ENCODE measurements at places on chromosomes 1 and 21.

GRCh38 chr1:11379851-11380250, 99.1 kb upstream of the DISP3 start:
- no peak for DNase-seq

GRCh38 chr21:17352996-17353655, 159.7 kb upstream of the CXADR start:
- no peak for DNase-seq

DNA sequence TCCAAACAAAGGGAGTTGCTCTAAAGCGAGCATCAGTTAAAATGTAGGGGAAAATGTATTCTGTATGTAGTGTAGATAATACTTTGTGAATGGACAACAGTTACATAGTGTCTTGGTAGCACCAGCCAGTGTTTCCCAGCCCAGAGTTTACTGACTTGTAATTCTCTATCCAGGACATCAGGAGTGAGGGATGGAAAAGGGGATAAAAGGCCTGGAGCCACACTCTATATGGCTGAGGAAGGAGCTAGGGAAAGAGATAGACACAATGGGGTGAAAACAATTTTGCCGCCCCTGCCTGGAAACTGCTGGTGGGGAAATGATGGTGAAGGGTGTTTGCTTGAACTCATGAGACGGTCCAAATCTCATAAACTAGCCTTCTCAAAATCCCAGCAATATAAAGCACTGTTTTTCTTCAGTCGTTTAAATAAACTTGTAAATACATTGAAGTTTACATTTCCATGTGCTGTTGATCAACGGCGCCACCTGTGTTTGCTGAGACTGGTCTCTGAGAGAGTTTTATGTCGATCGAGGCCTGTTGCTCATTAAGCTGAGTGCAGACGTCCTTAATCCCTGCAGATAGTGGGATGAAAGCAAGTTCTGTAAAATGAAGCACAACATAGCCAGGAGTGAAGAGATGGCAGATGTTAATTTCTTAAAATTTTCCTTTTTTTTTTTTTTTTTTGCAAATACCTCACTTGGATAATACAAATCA, 27.9 kb upstream of the AGO1 start:
- peak; percentile 50 for DNase-seq

GRCh38 chr1:22932803-22933470, 39.7 kb downstream of the LACTBL1 start:
- no peak for DNase-seq

GRCh38 chr1:29473161-29473855, 237.0 kb downstream of the PTPRU start:
- no peak for DNase-seq

Measured in DMS53 (cell line).